ENCODE measurements at places on chromosomes 7 and 10.

DNA sequence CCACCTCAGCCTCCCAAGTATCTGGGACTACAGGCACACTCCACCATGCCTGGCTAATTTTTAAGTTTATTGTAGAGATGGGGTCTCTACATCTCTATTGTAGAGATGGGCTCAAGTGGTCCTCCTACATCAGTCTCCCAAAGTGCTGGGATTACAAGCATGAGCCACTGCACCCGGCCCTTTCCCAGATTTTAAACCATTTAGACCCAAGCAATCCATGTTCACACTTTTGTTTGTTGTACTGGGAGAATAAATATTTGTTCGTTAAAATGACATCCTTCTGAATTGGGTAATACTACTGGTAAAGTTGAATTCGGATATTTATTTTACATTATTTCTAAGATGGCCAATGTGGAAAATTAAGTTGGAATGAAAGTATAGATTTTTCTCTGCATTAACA is 52.7 kb downstream of the MINPP1 start:
- no peak for DNase-seq

- no peak for DNase-seq
These were observed 208.9 kb downstream of the EBF3 start for GRCh38 chr10:129755158-129755591.

DNA sequence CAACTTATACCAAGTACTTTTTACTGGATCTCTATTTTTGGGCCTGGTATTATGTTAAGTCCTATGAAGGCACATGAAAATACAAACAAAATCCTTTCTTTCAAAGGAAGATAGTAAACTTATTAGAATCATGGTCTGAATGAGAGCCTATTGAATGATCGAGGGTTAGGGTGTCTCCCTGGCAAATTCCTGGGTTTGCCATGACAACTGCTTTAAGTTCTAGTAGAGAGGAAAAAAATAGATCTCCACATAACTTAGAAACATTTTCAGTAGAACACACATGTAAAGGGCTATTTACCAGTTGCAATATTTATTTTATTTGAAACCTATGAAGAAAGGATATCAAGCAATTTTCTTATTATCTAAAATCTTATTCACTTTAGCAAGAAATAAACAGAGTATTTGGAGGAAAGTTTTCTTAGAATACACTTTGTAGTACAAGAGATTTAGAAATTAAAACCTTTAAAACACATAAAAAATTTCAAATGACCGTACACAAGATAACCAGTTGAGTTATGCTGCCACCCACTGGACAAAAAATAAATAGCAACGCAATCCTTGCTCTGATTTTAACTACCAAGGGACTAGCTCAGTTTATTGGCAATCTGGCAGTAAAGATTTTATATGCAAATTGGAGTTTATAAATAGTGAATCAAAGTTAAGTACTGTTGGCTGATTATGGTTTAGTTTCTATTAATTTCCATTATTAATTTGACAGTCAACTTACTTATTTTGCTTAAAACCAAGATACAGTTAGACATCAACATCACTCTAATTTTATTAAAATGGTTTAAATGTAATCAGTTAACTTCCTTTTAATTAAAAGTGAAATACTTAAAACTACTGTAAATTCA is 33.9 kb downstream of the CACUL1 start:
- peak; percentile 38 for DNase-seq

GRCh38 chr7:50863053-50863452 is 80.4 kb upstream of the GRB10 start:
- no peak for DNase-seq

GRCh38 chr10:127292888-127293287 is 96.5 kb upstream of the INSYN2A start:
- DNase-seq, result no peak

- DNase-seq, result no peak
These were observed 7.6 kb downstream of the ECHS1 start for GRCh38 chr10:133365461-133366129.

GRCh38 chr7:35519971-35520809 is 174.7 kb downstream of the HERPUD2 start:
- DNase-seq, result peak; percentile 21

- DNase-seq, result no peak
These were observed 140.0 kb upstream of the NRBF2 start for GRCh38 chr10:62993121-62993520.

- DNase-seq, result no peak
These were observed 156.1 kb downstream of the RELN start for GRCh38 chr7:103833401-103833800.

DNA sequence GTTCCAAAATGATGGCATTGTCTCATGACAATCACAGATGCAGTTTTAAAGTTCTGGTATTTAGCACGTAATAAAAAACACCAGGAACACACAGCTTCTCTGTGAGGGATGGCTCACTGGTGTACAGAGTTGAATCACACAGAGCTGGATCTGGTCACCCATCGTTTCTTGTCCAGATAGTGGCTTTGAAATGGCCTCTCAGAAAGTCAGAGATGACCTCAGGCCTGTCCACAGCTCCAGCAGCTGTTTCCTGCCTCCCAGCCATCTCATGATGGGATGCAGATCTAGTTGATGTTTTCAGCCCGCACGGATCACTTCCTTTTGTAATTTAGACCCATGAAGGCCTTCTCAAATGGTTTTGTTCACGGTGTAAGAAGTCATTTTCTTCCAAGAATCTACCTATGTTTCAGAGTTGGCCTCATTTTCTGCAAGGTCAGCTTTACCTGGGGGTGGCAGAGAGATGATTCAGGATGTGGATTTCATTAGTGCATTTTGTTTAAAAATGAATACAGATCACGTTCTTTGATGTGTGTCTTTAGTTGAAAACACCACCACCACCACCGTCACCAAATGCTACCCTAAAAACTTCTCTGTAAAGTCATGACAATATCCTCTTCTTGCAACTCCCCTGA is 166.2 kb downstream of the SNX10 start:
- no peak for DNase-seq

- DNase-seq, result peak; percentile 47
These were observed 145.3 kb downstream of the CELF2 start for GRCh38 chr10:11162828-11163599.

Measured in stimulated activated CD4-positive, alpha-beta T cell treated with anti-CD3 and anti-CD28 coated beads, Interleukin-4, amount 100 ng/mL, for 1 hour (primary cell).